ENCODE measurements at places on chromosomes 5 and 9. TPM values are rescaled to one million over a fixed set of nuclear protein-coding genes. Genes with fewer than 3 reads are reported as not detected.

Gene TAF11L10
- not detected for total RNA-seq

Gene OBP2B
- not detected for total RNA-seq

Gene ALDOB
- 3.4 TPM for total RNA-seq

Gene SLC4A9
- 0.42 TPM for total RNA-seq

Gene ACOT12
- not detected for total RNA-seq

DNA sequence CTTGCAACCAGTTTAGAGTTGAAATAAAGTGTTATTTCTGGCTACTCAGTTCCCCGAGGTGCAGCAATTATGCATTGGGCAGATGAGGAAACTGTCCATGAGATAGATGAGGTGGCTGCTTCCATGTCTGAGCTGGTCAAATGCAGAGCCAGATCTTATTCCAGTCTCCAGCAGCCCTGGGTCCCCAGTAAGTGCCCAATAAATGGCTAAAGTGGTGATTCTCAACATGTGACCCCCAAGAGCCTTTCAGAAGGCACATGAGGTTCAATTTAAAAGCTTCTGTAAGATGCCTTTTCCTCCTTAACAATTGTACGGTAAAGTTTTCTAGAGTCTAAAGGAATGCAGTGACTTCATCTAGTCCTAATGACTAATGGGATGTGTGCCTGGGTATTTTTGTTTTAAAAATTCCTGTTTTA is 17.5 kb downstream of the ATOX1 start:
- H3K36me3 ChIP-seq = no peaks in the 10 kb centered on the region
- DNase-seq = no peak
- no peak overlapping the region for H3K4me3 ChIP-seq
- no peaks in the 10 kb centered on the region for H3K27me3 ChIP-seq

GRCh38 chr9:101387871-101388506 is 3.2 kb upstream of the BAAT start:
- H3K27me3 ChIP-seq = no peaks in the 10 kb centered on the region
- no peaks in the 10 kb centered on the region for H3K4me1 ChIP-seq
- peak; percentile 26 for DNase-seq
- H3K27ac ChIP-seq = no peak overlapping the region

DNA sequence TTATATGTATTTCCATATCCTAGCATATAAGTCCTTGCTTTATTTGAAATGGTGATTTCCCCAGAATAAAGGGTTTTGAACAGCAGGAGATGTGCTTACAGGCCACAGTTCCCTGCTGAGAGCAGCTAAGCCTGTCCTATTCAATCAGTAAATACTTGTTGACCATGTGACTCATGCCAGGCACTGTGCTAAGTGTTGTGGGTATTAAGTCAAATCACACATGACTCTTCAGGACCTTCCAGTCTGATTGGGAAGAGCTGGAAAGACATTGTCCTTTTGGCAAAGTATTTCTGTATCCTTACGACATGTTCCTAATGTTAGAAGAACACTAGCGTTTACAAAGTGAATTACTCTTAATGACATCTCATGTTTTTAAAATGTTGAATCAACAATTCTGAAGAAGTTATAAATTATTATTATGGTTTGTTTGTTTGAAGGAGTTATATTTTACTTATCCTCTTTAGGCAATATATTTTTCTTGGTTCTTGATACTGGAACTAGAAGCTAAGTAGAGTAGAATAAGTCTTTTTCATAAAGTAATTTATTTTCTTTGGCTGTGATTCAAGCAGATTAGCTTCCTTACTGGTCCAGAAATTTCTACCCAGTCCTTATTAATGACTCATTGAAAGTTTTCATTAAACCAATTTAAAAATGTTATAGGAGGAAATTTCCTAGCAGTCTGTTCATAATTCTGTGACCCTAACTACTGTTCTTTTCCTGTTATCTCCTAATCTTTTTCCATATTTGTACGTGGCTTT is 82.1 kb downstream of the GAPVD1 start:
- no peaks in the 10 kb centered on the region for H3K27me3 ChIP-seq
- no peaks in the 10 kb centered on the region for H3K4me1 ChIP-seq
- no peak for DNase-seq
- H3K4me3 ChIP-seq = no peak overlapping the region
- no peak overlapping the region for H3K27ac ChIP-seq
- H3K36me3 ChIP-seq = peaks cover 5% of the 10 kb centered on the region

DNA sequence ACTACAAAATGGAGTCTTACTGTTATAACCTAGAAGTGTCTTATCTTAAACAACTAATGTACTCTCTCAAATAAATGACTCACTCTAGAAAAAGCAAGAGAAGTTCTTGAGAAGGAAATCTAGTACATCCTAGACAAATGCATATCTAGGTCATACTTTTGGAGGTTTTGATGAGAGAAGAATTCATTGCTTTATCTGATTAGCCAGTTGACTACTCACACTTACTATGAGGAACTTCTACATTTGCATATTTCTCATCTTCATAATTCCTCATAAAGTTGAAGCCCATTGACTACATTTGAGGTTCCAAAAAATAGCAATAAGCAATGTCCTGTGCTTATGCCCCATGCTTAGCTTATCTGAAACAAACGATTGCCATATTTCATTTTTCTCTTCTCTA is 2.8 kb downstream of the JAKMIP2 start:
- H3K27ac ChIP-seq = no peak overlapping the region
- H3K36me3 ChIP-seq = no peaks in the 10 kb centered on the region
- no peaks in the 10 kb centered on the region for H3K4me1 ChIP-seq
- no peak for DNase-seq

DNA sequence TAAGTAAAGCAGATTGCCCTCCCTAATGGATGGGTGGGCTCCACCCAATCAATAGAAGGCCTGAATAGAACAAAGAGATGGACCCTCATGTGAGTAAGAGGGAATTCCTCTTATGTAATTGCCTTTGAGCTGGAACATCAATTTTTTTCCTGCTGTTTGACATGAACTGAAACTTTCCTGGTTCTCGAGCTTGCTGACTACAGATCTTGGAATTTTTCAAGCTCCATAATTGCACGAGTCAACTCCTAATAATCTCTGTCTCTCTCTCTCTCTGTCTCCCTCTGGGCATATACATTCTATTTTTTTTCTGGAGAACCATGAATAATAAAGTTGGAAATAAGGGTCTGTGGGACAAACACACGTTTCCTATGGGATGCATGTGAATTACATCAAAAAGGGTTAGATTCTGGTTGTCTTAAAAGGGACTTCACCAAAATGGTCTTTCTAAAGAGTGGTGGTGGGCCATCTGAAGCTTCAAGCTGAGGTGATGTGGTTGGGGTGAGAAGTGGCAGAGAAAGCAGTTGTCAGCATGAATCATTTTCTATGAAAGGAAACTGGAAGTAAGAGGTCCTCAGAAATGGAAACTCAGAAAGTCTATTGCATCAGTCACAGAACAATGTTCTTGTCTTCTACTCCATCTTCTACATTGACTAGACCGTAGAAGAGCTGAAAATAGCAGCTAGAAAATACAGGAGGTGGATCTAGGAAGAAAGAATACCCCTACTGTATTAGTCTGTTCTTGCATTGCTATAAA is 47.0 kb upstream of the HOMER1 start:
- no peak for DNase-seq
- no peak overlapping the region for H3K27ac ChIP-seq
- H3K4me1 ChIP-seq = no peaks in the 10 kb centered on the region
- no peaks in the 10 kb centered on the region for H3K36me3 ChIP-seq
- no peaks in the 10 kb centered on the region for H3K27me3 ChIP-seq
- H3K4me3 ChIP-seq = no peak overlapping the region

- no peaks in the 10 kb centered on the region for H3K4me1 ChIP-seq
- no peaks in the 10 kb centered on the region for H3K27me3 ChIP-seq
- H3K4me3 ChIP-seq = no peak overlapping the region
- no peak for DNase-seq
- no peaks in the 10 kb centered on the region for H3K36me3 ChIP-seq
- no peak overlapping the region for H3K27ac ChIP-seq
Measured at GRCh38 chr5:157197086-157197485, 16.4 kb downstream of the ITK start.

GRCh38 chr5:179954434-179954833 is 46.7 kb upstream of the TBC1D9B start:
- H3K27me3 ChIP-seq = no peaks in the 10 kb centered on the region
- H3K4me1 ChIP-seq = no peaks in the 10 kb centered on the region
- no peaks in the 10 kb centered on the region for H3K36me3 ChIP-seq
- H3K27ac ChIP-seq = no peak overlapping the region
- H3K4me3 ChIP-seq = no peak overlapping the region
- no peak for DNase-seq

DNA sequence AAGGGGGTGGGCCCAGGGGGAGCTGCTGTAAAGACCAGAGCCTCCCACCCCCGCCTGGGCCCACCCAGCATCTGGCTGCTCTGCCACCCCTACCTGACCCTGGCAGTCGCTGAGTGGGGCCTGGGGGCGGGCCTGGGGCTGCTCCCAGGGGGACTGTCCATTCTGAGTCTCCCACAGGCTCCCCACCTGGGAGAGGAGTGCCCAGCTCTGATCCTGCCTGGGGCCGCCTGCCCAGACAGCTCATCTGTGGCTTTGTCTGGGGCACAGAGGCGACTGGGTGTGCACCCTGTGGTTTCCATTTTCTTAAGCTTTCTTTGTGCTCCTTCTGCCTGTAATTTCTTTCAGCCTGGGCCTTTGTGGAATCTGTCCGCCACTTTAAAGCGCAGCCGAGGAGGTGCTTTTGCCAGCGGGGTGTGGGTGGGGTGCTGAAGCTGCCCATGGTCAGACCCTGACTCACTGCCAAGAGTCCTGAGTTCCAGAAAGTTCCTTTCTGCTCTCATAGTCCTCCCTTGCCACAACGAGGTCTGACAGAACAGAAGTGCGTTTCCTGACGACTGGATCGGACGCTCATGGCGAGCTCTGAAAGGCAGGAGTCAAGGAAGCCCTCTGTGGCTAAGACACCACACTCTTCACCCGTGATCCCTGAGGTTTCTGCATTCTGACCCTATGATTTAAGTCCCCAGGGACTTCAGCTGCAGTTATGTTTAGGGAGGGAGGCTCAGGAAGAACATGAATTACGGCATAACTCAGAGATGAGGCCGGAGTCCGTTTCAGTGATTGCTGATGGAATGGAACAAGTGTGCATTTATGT is 225.0 kb downstream of the FANCC start:
- H3K36me3 ChIP-seq = no peaks in the 10 kb centered on the region
- peaks cover 7% of the 10 kb centered on the region for H3K4me1 ChIP-seq
- H3K4me3 ChIP-seq = no peak overlapping the region
- H3K27me3 ChIP-seq = no peaks in the 10 kb centered on the region
- H3K27ac ChIP-seq = peak overlapping the region; percentile 65

DNA sequence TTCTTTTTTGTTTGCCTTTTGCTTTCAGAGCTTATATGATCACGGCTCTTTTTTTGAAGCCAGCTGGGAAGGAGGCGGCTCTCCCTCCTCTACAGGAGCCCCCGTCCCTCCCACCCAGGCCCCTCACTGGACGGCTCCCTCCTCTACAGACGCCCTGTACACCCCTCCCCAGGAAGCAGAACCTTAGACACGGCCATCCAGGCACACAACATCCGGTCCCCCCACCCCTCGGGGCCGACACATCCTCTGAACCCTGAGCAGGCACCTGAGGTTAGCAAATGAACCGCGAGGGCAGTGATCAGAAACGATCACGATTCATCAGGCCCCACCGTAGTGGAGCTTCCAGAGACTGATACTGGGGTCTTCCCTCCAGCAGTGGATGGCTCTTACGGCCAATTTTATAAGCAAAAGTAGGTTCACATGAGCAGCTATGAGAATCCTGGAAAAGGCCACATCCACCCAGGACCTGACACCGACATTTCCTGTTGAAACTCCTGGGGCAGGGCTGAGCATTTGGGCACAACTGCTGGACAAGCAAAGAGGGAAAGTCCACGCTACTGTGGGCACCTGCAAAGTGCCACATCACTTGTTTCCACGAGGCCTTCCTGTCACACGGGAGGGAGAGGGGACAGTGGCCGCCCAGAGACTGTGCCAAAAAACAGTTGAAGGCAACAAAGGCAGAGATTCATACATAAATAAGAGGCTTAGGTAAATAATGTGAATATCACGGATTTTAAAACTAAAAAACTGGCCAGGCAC is 78.9 kb downstream of the SEMA4D start:
- H3K4me1 ChIP-seq = no peaks in the 10 kb centered on the region
- H3K4me3 ChIP-seq = no peak overlapping the region
- no peak for DNase-seq
- H3K36me3 ChIP-seq = no peaks in the 10 kb centered on the region

DNA sequence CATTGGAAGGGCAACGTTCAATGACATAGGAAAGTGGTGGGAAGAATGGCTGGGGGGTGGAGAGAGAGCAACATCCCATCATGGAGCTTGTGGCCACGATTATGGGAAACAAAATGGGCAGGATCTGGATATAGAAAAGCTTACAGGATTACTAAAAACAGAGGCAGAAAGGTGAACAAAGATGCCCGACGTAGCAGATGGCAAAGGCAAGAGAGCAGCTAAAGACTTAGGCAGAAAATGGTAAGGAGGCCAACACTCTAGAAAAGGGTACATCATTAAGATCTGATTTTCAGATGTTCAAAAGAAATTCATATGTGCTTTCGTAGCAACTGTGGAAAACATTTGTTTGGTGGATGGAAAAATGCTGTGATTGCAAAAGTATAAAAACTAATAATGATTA is 102.5 kb downstream of the OTULIN start:
- no peaks in the 10 kb centered on the region for H3K27me3 ChIP-seq
- no peak for DNase-seq
- H3K27ac ChIP-seq = no peak overlapping the region
- no peaks in the 10 kb centered on the region for H3K4me1 ChIP-seq

DNA sequence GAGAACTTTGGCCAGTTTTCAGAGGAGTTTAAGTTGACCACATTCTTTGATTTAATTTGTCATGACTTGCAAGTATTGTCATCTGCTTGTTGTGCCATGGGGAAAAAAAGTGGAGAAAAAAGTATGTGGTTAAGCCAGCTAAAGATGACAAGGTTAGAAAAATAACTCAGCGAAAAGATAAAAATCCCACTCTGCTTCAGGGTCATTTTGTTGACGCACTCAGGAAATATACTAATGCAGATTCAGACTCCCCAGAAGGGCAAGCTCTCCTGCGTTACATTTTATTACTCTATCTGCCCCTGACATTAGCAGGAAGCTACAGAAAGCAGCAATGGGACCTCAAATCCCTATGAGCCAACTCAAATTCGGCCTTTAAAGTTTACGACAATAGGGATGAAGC is 27.6 kb upstream of the TESK1 start:
- H3K36me3 ChIP-seq = no peaks in the 10 kb centered on the region
- H3K27ac ChIP-seq = no peak overlapping the region
- no peaks in the 10 kb centered on the region for H3K27me3 ChIP-seq
- no peak overlapping the region for H3K4me3 ChIP-seq
- no peaks in the 10 kb centered on the region for H3K4me1 ChIP-seq

Measured in colonic mucosa (tissue), 4 donors.